Motor neuron (in vitro differentiated cells): ENCODE measurements at places on chromosomes 3 and 15.

DNA sequence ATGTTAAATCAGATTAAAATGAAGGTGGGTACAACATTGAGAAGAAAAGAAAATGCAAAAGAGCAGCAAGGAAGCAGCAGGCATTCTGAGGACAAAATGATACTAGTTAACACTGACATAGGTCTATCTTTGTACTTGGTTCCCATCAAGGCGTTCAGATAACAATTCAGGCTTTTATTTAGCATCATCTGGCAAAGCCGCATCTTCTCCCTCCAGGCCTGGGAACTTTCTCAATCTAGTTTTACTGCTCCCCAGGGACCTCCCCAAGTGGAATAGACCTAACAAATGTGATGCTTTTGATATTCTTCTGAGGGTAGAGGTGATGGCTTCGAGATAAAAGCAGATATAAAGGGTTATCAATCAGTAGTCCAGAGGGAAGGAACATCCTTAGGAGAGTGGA is 130.6 kb downstream of the C3orf38 start:
- ATAC-seq, result no peak

DNA sequence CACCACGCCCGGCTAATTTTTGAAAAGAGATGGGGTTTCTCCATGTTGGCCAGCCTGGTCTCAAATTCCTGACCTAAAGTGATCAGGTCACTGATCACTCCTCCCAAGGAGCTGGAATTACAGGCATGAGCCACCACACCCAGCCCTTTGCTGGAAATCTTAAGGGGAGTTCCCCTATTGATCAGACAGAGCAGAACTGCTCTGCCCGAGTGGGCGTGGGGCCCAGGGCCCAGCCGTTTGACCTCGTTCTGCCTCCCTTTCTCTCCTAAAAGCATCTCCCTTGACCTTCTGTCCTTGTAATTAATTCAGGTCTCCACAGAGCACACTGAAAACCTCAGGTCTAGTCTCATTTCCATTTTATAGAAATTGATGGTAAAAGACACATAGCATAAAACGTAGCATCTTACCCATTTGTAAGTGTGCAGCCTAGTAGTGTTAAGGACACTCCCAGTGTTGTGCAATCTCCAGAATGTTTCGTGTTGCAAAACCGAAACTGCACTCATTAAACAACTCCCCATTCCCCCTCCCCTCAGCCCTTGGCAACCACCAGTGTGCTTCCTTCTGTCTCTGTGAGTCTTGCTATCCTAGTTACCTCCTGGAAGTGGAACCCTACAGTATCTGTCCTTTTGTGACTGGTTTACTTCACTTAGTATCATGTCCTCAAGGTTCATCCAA is 89.3 kb downstream of the SLCO3A1 start:
- peak; percentile 89 for ATAC-seq

DNA sequence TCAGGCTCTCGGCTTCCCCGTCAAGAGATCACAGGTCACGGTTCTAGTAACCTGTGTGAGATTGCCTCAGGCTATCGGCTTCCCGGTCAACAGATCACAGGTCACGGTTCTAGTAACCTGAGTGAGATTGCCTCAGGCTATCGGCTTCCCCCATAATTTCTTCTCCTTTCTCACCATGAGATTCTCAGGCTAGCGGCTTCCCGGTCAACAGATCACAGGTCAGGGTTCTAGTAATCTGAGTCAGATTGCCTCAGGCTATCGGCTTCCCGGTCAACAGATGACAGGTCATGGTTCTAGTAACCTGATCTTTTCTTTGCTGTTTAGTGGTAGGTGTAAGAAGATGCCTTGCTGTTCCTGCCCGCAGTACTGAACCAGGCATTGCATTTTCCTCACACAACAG is 418.2 kb upstream of the ZNF717 start:
- no peak for ATAC-seq

DNA sequence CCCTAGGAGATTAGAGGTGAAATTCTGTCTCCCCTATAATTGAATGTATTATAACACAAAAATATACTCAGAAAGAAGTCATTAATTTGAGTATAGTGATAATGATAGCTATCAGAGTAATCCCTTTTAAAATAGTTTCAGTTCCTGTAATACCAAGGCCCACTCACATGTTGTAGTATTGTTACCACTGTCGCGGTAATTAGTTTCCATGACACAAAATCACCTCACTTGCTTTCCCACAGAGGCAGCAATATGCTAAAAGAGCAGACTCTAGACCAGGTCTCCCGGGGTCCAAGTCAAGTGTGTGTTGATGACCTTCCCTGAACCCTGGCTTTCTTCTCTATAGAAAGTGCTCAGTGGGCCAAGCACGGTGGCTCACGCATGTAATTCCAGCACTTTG is 39.5 kb upstream of the NSMCE3 start:
- no peak for ATAC-seq

GRCh38 chr3:105368566-105369499 is 2.1 kb downstream of the ALCAM start:
- no peak for ATAC-seq

GRCh38 chr3:119310071-119310470 is 15.9 kb downstream of the ARHGAP31 start:
- no peak for ATAC-seq

DNA sequence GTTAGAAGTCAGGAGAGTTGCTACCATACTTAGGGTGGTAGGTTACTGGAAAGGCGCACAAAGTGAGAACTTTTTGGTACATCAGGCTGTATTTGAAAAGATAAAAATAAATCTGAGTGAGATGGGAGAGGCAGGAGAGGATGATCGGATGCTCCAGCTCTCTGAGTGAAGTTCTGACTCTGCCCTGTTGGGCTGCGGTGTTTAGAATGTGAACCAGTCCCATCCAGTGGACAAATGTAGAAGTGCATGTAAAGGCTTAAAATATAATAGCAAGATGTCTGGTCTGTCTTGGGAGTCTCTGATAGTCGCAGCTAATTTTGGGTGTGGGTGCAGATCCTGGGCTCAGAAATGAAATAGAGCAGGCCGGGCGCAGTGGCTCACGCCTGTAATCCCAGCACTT is 30.4 kb downstream of the ACKR2 start:
- ATAC-seq, result peak; percentile 76
